ENCODE measurements at places on chromosomes 12 and 14.

- DNase-seq: no peak
Observed at GRCh38 chr12:57138526-57139272, 8.7 kb downstream of the LRP1-AS start.

DNA sequence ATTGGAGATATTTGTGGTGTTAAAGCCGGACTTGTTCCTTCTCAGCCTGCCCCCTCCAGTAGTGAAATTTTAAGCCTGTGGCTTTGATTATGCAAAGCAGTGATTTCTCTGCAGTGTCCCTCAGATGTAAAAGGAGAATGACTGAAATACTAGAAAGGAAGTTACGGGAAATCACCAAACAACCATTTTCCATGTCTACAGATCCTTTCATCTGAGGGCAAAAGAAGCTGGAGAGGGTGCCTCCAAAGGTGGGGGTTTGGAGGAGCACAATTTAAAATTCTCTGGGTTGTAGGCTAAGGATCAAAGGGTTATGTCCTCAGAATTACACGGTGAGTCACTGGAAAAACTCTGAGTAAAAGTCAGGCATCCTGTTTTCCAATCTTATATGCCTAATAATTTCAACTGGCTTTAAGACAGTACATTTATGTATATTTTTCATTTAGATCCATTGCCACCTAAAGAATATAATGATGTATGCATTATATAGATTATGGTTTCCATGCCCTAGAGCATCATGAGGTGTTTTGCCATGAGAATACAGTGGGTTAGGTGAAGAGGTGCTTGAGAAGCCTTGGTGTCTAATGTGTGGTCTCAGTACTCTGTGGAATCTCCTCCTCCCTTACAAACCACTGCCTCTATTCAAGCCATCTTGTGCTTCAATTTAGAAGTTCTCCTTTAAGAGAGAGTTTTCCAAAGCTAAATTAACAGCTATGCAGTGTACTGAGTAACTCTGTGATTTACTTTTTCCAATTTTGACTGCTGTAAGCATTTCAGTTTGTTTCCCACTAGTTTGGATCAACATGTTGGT is 362.1 kb downstream of the RAD51B start:
- no peak for DNase-seq

- no peak for DNase-seq
Observed at GRCh38 chr12:203462-204260, 10.3 kb downstream of the SLC6A12 start.

GRCh38 chr14:31962920-31963319 is 114.2 kb upstream of the ARHGAP5 start:
- no peak for DNase-seq

GRCh38 chr12:46499226-46499625 is 126.7 kb upstream of the SLC38A2 start:
- no peak for DNase-seq

DNA sequence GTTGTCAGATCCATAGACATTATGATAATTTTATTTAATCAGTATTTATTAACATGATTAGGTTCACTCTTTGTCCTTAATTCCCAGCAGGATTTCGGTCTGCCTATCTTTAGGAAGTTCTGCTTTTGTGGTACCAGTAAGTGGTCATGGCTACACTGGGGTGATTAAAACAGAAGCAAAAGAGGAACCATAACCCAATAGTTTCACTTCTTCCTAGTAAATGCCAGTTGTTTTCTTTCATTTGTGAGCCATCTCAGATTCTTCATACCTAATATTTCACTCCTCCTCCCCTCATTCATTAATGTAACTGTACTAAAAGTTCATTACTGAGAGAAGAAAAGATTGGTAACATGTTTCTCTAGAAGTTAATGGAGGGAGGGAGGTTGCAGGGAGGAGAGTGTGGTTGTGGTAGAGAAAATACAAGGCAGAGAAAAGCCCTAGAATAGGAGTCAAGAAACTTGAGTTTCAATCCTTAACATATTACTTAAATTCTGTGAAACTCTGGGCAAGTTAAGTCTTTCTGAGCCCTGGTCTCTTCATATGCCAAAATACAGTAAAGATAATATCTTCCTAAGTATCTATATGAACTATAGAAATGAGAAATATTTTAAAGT is 101.2 kb downstream of the PEBP1 start:
- DNase-seq: peak; percentile 78

- DNase-seq: no peak
Observed at GRCh38 chr14:58151133-58152013, 640 bp downstream of the ARMH4 start.

DNA sequence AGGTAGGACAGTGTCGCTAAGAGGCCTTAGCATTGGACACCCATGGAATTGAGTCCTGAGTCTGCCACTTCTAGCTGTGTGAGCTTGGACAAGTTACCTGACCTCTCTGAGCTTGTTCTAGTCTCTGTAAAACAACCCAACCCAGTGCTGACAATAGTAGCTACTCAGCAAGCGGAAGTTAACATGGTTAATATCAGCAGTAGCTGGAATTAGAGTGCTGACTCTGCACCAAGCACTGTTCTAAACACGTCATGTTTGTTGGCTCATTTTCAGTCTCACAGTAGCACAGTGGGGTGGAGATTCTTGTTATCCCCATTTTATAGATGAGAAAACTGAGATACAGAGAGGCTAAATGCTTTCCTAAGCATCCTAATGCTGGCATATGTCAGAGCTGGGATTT is 47.5 kb upstream of the RIN3 start:
- DNase-seq: no peak

DNA sequence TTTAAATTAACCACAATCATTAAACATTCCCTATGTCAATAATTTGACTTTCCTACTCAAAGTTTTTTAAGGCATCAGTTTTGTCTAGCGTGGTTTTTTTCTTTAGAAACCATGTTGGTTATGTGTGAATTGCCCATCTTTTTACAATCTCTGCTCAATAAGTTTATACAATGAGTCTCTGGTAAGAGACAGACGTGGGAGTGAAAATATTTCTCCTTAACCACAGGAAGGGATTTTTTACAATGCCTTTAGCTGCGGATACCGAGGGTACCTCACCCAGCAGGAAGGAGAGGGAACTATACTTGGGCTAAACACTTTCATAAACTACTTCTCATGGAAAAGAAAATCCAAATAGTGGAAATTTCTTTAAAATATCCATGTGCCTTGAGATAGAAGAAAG is 191.4 kb upstream of the BCL2L14 start:
- DNase-seq: no peak

DNA sequence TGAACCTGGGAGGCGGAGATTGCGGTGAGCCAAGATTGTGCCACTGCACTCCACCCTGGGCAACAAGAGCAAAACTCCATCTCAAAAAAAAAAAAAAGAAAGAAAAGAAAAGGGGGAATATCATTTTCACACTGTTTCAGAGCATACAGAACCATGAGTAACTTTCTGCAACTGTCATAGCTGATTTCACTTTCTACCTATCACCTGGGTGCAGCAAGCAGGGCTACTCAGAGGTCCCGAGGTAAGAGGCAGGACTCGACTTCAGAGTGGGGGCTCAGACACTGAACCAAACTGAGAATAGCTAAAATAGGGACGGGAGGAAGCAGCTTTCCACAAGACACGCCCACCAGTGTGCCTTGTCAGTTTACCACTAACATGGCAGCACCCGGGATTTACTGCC is 29.8 kb downstream of the OR10P1 start:
- no peak for DNase-seq

GRCh38 chr12:121925358-121925695 is 6.9 kb downstream of the CFAP251 start:
- DNase-seq: no peak

DNA sequence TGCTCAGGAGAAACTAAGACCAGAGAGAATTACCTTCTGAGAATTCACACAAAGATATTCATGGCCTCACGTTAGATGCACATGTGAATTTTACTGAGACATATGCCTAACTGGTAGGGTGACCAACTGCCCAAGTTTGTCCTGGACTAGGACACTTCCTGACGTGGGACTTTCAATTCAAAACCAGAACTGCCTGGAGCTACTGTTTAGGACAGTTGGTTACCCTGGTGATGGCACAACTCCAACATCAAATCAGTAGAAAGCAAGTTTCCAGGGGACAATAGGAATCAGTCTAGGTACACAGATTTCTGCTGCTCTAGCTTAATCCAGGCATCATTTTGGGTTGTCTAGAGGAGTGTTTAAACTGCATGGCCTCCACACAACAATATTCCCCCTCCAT is 178.7 kb downstream of the GXYLT1 start:
- DNase-seq: no peak

DNA sequence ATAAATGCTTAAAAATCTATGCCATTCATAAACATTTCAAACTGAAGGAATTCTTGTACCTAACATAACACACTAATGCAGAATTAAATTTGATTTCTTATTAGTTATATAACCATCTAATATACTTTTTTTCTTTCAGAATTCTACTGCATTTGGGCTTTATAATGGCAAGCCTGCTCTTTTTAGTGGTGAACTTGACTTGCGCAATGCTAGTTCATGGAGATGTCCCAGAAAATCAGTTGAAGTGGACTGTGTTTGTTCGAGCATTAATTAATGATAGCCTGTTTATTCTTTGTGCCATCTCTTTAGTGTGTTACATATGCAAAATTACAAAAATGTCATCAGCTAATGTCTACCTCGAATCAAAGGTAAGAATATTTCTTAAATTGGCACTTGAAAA is 47.3 kb downstream of the GPR137C start:
- no peak for DNase-seq

- no peak for DNase-seq
Observed at GRCh38 chr12:114711689-114712152, 27.7 kb upstream of the TBX3 start.

GRCh38 chr14:101683365-101683764 is 78.1 kb upstream of the PPP2R5C start:
- no peak for DNase-seq

DNA sequence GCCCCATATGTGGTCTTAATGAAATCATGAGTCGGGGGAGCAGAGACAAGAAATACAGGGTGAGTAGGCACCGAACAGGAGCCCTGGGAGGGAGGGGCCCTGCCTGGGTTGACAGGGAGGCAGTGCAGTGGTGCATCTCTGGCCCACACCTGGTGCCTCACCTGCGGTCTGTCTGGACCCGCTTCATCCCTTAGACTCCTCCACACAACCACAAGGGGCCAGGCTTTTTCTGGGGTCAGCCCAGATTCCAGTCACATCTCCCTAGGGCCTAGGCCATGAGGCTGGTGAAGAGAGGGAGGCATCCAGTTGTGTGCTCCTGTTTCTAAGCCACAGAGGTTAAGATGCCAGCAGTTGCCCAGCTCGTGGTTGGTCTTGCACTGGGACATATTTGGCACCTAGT is 343.3 kb upstream of the FKBP4 start:
- no peak for DNase-seq

- DNase-seq: no peak
Observed at GRCh38 chr14:89406941-89407340, 10.1 kb downstream of the FOXN3 start.

DNA sequence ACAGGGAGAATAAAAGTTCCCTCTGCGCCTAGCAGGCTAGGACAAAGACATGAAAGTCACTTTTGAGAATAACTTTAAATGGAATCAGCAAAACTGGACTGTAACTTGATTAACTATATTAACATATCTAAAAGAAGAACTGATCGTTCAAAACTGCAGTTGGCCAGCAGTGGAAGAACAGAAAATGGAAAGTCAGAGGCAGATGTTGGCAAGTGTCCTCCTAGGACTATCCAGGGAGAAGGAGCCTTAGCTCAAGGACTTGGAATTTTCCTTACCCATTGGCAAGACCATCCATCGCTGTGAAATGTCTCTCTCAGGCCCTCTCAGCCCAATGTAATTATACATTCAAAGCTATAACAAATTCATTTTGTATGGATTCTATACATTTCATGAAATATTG is 419.7 kb downstream of the ATP23 start:
- no peak for DNase-seq

- DNase-seq: no peak
Observed at GRCh38 chr12:89556976-89557375, 31.1 kb upstream of the POC1B start.

DNA sequence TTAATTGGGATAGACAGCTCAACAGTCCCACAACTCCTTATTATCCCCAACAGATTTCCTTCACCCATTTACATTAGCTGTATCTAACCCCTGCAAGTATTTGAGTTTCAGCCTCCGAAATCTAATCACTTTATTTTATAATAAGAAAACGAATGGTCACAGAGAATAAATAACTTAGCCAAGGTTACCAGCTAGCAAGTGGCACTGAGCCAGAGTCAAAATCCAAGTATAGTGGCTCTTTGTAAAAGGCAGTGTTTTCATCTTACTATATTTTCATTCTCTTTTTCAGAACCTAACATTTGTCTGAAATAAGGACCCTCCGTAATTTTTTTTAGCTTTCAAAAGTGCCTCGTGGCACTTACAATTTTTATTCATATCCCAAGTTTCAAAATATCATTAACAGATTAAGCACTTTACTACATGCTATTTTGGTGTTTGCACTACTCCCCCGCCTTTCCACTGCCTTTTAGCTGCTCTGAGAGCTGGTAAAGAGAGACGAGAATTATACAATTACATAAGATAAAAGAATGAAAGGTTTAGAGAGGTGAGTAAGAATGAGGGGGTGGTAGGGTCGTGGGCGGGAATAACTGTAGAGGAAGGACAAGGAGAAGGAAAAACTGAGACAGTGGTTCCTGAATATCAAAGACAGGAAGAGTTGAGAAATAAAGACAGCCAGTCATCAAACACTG is 3.7 kb upstream of the USP15 start:
- no peak for DNase-seq

- DNase-seq: no peak
Observed at GRCh38 chr14:32039401-32040030, 37.6 kb upstream of the ARHGAP5 start.

- no peak for DNase-seq
Observed at GRCh38 chr12:65392491-65392890, 114.0 kb downstream of the MSRB3 start.

DNA sequence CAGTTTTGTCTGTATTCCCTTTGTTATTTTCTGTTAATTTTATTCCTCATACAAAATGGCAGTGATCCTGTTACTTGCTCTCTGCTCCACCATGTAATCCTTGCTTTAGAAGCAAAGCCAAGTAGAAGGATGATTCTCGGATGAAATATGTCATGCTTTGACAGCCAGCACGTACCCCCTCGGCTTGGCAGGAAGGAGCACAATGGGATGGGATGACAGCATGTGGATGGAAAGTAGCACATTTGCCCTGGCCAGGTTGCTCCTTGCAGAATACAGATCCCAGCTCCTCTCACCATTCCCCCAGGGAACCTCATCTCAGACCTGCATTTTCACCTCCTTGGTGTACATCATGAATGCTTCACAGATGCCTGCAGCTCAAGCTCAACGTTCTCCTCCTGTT is 35.1 kb upstream of the ATF1 start:
- no peak for DNase-seq

DNA sequence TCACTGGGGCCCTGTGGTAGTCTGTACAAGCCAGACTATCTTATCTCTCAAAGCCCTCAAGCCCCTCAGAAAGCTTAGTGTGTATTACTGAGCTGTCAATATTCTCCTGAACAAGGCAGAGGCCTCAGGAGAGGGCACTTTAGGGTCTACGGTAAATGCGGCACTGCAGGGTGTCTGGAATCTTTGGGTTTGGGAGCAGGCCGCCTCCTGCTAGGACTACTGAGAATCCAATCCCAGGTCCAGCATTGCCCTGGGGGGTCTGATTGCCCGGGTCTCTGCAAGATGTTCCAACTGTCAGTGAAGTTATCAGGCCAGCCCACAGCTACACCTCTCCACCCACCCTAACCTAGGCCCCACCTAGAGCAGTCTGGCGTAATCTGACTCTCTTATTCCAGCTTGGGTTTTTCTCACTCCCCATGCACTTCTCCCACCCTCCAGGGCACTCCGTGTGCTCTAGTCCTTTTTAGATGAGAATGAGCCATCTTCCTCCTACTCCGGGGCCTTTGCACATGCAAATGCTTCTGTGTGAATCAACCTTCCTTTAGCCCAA is 4.3 kb upstream of the ZFP36L1 start:
- no peak for DNase-seq

- DNase-seq: no peak
Observed at GRCh38 chr12:110367181-110367864, 36.2 kb downstream of the ANAPC7 start.
